ENCODE measurements at places on chromosomes 7 and 10.

DNA sequence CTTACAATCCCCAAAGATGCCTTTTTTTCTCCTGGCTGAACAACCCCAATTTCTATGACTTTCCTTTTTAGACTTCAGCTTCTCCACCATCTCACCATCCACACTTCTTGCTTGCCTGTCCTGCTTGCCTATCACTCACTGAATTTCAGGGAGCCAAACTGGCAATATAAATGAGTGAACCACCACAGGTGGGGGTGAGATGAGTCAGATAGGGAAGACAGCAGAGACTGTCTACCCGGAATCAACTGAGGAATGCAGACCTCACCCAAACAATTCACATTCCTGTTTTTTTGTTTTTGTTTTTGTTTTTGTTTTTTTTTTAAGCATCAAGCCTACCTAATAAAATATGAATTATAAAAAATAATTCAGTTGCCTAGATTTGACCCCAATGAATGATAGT, 273.8 kb downstream of the NRG3 start:
- no peak for DNase-seq

DNA sequence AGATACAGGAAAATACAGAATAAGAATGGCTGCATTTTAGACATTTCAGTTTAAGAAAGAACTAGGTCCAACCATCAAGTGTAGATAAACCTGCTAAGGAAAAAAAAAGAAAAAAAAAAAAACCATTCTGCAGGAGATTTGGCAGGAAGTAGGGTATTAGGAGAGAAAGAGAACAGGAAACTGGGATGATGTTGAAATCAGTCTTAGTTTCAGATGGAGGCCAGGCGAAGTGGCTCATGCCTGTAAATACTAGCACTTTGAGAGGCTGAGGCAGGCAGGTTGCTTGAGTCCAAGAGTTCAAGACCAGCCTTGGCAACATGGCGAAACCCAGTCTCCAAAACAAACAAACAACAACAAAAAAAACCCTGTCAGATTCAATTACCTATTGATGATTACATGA, 120.2 kb downstream of the RAB11FIP2 start:
- no peak for DNase-seq

GRCh38 chr10:2744547-2745200, 322.7 kb upstream of the PFKP start:
- DNase-seq = no peak

GRCh38 chr7:134625550-134625949, 21.1 kb upstream of the BPGM start:
- DNase-seq = no peak

DNA sequence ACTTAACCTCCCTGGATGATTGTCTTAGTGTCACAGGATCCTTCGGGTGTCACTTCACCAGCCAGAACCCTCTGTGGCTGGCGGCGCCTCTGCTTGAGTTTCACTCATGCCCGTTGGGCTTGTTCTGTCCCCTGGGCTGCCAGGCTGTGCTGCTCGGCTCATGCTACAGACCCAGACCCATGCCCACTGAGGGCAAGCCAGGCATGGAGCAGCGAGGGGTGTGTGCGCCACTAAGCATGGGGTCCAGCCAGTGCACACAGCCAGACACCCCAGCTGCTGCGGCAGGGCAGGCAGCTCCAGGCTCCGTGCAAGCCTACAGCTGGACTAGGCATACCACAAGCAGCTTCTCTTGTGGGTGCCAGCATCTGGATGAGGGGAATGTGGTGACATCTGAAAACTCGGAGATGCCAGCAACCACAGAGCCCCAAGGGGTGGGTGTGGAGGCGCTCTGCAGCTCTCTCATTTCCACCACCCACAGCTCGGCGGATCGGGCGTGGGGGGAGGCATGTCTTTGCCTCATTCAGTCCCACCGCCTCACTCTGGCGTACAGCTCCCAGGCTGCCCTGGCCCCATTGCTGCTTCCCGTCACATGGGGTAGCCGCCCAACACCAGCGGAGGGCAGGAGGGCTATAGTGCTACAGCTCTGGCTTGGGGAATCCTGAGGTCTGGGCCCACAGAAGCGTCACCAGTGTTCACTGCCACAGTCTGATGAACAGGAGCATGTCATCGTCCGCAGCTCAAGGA, 269.6 kb upstream of the LRGUK start:
- no peak for DNase-seq

DNA sequence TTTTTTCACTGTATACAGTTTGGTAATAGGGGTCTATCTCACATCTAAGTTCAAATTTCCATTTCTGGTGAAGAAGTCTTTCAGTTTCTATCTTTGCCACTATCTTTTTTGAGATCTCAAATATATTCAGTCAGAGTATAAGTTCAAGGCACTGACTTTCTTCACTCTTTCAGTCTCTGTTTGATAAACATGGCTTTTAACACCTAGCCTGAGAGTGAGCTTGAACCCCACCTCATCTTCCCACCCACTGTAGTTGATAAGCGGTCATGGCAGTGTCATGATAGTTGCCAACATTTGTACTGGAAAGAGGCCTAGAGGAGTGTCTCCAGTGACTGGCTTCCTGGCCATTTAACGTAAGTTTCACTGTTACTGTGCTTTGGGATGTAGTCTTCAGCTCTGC, 41.2 kb upstream of the AGR3 start:
- no peak for DNase-seq

DNA sequence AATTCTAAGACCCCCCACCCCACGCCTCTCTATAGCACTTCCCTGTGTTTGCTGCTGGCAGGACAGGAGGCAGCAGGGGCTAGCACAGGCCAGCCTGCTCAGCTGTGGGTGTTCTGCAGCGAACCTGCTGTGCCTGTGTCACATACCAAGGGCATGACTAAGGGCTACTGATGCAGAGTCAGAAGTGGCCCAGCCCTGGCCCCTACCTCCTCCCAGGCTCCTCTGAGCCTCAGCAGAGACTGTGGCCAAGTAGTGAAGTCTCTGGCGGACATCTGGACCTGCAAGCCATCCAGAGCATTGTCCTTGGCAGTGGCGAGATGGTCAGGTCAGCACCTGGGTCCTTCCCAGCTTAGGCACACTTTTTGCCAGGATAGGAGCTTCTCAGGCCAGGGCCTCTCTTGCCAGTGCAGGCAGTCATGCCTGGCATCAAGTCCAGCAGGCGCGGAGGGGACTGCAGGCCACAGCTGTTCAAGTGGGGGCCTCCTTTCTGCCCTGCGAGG, 116.3 kb upstream of the RET start:
- no peak for DNase-seq

DNA sequence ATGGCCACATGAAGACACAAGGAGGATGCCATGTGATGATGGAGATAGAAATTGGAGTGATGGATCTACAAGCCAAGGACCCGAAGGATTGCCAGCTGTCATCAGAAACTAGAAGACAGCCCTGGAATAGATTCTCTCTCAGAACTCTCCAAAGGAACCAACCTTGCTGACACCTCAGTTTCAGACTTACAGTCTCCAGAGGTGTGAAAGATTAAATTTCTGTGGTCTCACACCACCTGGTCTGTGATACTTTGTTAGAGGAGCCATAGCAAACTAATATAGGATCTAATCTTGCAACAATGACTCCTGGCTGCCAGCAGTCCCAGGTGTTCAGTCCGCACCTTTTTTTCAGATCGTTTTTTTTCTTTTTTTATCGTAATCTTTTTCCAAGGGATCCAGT, 647.3 kb upstream of the GHITM start:
- DNase-seq = no peak

- DNase-seq = no peak
Observed at GRCh38 chr10:127774766-127775559, 38.0 kb downstream of the FOXI2 start.

- no peak for DNase-seq
Observed at GRCh38 chr7:13111230-13111629, 423.8 kb downstream of the ARL4A start.

DNA sequence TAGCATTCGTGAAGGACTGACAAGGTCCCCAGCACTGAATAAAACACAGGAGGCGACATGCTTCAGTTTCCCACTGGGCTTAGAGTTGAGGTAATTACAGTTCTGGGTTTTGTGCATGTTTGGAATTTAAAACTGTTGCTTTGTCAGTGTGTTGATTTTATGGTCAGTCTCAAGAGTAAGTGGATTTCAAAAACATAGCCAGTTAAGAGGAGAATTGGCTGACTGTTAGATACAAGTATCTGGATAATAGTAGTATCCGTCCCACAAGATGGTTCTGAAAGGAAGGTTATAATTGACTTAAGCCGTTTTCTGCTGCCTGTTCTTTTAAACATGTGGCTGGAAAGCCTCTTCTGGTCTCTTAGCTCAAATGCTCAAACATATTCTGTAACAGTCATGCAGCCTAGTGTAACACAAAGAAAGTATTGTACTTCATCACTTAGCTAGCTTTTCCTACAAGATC, 170.9 kb downstream of the POLR1F start:
- DNase-seq = no peak

- no peak for DNase-seq
Observed at GRCh38 chr10:1874533-1874932, 137.2 kb upstream of the ADARB2 start.

DNA sequence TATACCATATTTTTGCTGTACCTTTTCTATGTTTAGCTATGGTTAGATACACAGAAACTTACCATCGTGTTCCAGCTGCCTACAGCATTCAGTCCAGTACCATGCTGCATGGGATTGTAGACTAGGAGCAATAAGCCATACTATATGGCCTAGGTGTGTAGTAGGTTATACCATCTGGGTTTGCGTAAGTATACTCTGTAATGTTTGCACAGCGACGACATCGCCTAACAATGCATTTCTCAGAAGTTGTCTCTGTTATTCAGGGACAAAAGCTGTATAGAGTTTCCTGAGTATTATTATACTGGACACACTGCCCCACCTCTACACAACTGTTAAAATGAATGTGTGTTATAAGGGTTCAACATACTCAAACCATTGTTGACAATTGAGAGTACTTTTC, 93.8 kb upstream of the MKI67 start:
- DNase-seq = no peak

DNA sequence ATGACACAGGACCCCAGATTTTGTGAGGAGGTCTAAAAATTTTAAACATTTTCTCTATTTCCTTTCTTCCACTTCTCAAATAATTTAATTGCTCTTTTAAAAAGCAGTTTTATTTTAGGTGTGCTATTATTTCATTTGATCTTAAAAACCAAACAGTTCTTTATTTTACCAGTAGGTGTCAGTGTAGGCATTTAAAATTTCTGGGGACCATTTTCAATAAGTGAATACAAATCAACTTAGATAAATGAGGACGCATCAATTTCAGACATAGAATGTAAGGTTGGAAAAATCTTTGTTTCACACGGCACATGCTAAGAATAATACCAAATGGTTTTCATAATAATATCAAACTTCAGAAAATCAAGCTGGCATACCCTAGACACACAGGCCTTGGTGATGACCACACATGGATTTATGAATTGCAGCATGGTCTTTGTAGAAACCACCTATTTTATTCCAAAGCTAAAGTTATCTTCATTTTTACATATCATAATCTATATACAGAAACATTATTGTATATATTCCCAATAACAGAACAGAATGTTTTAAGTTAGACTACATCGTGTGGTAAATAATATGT, 127.6 kb upstream of the SLC26A5 start:
- peak; percentile 41 for DNase-seq

DNA sequence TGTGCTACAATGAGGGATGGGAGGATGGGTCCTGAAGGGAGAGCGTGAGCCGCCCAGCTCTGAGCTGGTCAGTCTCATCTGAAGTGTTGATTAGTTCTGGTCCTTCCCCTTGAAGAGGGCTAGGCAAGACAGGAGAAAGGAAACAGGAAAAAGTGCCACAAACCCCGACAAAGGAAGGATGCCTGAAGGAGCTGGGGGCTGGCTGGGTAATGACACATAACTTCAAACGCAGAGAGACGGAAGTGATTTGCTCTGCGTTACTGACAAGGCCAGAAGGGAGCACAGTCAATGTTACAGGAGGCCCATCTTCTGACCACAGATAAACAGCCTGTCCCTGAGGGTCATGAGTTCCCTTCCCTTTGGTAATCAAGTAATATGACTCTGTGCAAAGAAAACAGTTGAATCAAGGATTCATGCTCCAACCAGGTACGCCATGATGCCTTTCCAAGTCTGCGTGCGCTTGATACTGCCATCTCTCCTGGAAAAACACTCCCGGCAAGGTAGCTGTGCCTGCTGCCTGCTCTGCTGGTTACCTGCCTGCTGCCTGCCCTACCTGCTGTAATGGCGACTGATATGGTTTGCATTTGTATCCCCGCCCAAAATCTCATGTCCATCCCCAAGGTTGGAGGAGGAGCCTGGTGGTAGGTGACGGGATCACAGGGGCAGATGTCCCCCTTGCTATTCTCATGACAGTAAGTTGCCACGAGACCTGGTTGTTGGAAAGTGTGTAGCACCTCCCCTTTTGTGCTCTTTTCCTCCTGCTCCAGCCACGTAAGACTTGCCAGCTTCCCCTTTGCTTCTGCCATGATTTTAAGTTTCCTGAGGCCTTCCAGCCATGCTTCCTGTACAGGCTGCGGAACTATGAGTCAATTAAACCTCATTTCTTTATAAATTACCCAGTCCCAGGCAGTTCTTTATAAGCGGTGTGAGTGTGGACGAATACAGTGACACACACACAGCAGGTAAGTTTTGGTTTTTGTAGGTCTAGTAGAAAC, 57.9 kb downstream of the GRB10 start:
- no peak for DNase-seq

DNA sequence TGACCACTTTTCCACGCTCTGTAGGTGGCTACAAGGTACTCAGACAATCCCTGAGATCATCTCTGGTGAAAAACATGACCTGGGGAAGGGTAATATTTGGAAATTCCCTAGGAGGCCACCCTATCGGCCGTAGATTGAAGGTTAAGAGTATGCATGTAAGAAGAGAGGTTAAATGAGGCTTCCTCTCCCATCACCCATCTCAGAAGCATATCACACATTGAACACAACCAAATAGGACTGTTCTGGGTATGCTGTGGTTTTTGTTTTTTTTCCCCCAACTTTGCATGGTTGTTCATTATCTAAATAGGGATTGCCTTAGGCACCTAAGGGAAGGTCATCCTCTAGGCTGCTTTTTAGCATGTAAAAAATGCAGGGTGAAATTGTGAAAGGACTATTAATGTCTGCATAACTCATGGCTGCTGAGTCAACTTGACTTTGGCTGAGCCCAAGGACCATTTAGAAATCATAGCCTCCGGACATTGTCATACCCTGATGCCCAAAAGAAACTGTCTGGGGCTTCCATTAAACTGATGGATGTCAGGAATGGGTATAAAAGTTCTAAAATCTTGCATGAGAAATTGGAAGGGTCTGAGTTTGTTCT, 24.7 kb upstream of the ST8SIA6 start:
- no peak for DNase-seq

DNA sequence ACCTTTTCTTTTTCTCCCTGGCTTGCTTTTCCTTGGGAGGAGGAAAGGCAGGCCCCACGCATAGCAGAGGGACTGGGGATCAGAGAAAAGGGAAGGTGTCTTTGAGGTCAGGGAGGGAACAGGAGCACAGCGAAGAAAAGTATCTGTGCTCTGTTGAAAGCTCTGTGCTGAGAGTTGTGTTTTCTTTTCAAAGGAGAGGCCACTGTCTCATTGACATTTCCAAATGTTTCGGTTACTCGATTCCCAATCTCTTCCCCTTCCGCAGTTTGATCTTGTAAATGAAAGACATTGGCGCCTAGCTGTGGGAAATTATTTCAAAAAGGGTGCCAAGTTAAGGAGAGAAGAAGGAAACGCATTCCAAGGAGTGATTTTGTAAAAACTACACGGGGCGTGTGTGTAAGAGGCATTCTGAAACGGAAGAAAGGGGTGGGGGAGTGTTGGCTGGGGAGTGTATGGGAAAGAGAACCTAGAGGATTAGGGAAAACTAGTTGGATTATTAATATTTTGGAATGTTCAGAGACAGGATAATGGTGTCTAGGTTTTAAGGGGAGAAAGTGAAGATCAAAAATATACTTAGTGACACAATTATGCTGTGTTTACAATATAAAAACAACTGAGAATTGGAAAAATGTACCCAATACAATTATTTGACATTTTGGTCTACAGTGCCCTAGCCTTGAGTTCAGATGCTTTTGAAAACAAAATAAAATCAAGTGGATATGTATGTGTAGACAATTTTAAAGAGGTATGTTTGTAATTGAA, 708 bp downstream of the KLHDC10 start:
- no peak for DNase-seq

Data from CD4-positive, CD25-positive, alpha-beta regulatory T cell (primary cell).